Activated T-cell treated with anti-CD3 and anti-CD28 coated beads, Interleukin-2, amount 50 U/mL, for 4 hours (primary cell): ENCODE measurements at places on chromosomes 6 and 20.

DNA sequence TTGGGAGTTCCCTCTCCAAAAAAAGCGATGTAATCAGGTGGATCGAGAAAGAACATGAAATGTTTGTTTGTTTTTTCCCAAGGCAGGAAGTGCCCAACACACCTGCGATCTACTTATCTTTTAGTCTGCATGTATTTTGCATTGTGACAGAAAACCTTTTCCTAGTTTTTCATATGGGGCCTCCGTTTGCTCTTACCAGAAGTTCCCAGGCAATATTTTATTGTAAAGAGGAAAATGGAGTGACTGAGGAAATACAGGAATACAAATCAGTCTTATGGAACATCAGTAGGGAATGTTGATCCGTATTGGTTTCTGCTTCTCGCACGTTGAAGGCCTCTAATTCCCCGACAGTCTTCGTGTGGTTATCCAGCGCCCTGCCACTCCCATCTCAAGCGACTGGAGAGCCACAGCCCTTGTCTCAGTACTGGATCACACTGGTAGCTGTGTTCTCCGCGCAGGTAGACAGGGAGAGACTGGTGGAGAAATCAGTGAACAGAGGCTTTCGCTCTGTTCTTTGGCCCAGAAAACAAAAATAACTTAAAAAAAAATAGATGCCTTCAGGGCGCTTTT, 107.4 kb downstream of the TRIM27 start:
- DNase-seq: no peak

DNA sequence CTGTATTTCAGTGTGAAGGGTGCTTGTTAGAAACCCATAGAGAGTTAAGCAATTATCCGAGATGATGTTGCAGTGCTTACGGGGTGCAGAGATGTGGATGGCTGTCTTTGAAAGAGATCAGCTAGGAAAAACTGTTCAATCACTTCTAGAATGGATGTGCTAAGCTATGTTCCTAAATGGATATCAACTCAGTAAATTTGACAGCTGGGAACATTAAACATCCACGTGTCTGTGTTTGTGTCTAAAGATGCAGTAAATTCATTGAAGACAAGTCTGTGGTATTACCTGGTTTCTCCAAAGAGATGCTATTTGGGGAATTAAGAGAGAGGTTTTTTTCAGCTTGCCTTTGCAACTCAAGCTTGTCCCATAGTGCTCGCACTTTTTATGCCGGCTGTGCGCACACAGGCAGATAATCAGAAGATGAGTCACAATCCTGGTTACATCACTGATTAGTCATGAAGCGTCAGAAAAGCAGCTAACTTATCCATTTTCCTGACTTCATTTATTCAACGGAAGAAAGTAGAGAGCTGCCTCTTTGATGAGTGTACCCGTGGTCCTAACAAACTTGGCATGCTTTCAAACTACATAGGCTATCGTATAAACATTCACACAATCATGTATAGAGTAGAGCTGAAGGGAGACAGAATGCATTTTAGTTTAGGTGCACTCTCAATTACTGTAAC, 691.7 kb upstream of the SLC35B3 start:
- DNase-seq: no peak

- peak; percentile 10 for DNase-seq
Measured at GRCh38 chr6:143397227-143398222, 53.0 kb downstream of the ADAT2 start.

DNA sequence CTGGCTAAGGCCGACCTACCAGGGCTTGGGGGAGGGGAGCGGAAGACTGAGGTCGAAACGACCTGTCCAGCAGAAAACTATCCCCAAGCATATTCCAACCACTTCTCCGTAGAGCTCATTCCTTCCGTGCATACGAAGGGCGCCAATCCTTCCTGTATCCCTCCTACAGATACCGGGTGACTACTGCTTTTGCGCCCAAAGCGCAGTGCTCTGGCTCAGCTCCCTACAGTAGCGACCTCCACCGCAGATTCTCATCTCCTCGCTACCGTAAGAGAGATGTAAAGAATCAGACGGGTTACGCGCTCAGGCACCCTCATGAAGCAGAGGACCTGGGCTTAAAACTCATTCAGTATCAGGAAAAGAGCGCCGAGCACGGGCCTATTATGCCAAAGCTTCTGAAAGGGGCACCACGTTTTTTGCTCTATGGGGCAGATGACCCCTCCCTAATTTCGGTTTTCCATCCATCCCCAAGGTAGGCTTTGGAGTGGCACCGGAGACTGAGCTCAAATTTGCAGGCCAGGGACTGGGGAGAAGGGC, 563 bp upstream of the NNAT start:
- no peak for DNase-seq

- no peak for DNase-seq
Measured at GRCh38 chr6:29907637-29908340, 34.5 kb upstream of the HLA-A start.

GRCh38 chr6:41647061-41647511, 8.8 kb downstream of the MDFI start:
- no peak for DNase-seq

- DNase-seq: no peak
Measured at GRCh38 chr6:136244061-136244616, 6.0 kb downstream of the MTFR2 start.

DNA sequence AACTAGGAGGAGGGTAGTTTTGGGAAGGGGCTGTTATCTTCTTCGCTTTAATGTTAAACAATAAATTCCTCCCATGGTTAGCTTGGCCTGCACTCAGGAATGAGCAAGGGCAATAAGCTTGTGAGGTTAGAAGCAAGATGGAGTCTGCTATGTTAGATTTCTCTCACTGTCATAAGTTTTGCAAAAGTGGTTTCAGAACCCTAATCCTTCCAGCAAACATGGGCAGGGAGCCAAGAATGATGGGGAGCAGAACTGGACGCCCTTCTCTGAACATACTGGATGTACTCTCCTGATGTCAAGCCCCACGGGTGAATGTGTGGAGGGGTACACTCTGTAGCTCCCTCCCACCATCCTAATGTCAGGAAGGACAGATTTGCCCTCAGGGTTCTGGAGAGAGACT, 22.3 kb downstream of the C6orf163 start:
- no peak for DNase-seq

GRCh38 chr20:8912731-8913130, 156.2 kb upstream of the PLCB4 start:
- no peak for DNase-seq

- DNase-seq: no peak
Measured at GRCh38 chr6:160417146-160417545, 69.0 kb downstream of the SLC22A3 start.

- no peak for DNase-seq
Measured at GRCh38 chr6:111027219-111027618, 45.4 kb downstream of the RPF2 start.

- DNase-seq: no peak
Measured at GRCh38 chr6:126657561-126658175, 317.8 kb downstream of the CENPW start.

DNA sequence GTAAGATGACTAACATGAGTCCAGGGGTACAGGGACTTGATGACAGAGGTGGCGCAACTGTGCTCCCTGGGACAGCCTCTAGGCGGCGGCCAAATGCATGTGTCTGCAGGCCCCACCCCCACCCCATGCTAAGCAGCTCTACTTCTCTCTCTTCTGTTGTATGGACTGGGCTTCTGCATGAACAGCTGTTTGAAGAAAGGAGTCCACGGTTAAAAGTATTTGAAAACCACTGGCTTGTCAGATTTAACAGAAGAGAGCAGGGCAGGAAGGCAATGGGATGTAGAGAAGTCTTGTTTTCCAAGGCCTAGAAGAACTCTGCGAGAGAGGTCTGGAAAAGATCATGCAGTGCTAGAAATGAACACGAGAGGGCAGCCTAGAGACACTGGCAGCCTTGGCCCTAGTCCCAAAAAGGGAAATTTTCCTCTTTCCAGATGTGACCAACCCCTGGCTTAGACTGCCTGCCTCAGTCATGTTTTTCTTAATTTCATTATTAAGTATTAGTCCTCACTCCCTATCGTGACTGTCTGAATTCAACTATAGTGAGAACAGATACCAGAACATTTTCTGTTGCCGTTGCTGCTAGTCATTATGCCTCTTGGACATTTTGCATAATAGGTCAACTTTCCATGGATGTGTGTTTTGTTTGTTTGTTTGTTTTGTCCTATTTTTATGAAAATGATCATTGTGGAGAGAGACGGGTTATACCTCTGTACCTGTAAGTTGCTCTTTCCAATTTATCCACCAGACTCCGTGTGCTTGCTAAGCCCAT, 265.0 kb downstream of the ADGRG6 start:
- DNase-seq: peak; percentile 59

- DNase-seq: no peak
Measured at GRCh38 chr6:5484692-5485091, 223.4 kb downstream of the FARS2 start.

DNA sequence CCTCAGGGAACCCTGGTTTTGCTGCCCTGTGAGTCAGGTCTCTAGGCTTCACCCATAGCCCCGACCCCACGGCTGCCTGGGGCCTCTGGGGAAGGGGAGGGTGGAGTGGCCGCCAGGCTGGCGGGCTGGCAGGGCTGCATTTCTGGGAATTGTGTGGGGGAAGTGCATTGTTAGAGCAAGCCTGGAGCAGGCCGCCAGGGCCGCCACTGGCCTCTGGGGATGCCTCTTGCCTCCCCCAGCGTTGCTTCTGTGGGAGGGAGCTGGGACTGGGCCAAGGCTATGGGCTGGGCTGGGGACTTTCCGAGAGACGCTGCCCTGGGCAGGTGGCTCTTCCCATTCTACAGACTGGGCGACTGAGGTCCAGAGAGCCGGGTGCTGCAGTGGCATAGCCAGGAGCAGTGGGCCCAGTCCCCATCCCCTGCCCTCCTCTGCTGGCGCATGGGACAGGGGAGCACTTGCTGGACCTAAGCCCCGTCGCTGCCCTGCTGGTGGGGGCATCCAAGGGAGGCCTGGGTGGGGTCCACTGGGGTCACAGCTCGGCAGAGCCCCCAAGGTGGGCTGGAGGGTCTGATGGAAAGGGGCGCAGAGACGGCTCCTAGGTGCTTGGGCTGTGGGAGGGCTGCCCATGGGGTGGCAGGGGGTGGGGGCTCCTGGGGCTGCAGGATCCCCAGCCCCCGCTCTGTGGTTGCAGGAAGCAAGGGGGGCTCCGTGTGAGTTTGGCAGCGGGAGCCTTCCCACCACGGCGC, 6.6 kb upstream of the SOX18 start:
- no peak for DNase-seq

GRCh38 chr6:140915551-140915950, 1217.2 kb upstream of the GJE1 start:
- no peak for DNase-seq

GRCh38 chr6:3336066-3336786, 77.5 kb downstream of the PSMG4 start:
- no peak for DNase-seq

- no peak for DNase-seq
Measured at GRCh38 chr6:108001696-108002231, 43.8 kb upstream of the SEC63 start.

- no peak for DNase-seq
Measured at GRCh38 chr6:44524476-44525227, 137.1 kb downstream of the CDC5L start.

- no peak for DNase-seq
Measured at GRCh38 chr6:168219804-168220203, 99.8 kb downstream of the DACT2 start.

GRCh38 chr6:4908062-4908461, 95.8 kb downstream of the RPP40 start:
- DNase-seq: no peak

- no peak for DNase-seq
Measured at GRCh38 chr20:44843876-44844275, 33.5 kb upstream of the RIMS4 start.

DNA sequence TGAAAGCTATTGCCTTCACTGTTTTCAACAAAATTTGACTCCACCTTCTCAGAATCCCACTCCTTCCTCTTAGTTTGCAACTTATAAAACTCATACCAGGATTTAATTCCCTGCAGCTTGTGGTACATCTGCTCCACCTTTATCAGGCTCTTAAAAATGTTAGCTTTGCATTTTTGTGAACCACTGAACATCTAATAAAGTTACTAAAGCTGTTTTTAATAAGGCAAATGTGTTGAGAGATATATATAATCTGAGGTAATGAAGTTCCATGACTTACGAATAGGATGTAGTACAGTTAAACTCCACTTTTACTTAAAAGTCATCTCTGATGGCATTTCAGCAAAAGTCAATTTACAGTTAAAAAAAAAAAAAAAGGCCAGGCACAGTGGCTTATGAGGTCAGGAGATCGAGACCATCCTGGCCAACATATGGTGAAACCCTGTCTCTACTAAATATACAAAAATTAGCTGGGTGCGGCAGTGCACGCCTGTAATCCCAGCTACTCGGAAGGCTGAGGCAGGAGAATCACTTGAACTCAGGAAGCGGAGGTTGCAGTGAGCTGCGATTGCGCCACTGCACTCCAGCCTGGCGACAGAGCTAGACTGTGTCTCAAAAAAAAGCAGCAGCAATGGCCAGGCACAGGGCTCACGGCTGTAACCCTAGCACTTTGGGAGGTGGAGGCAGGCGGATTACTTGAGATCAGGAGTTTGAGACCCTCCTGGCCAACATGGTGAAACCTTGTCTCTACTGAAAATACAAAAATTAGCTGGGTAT, 106.2 kb downstream of the KIF13A start:
- DNase-seq: no peak

GRCh38 chr6:160419488-160419887, 71.3 kb downstream of the SLC22A3 start:
- no peak for DNase-seq

DNA sequence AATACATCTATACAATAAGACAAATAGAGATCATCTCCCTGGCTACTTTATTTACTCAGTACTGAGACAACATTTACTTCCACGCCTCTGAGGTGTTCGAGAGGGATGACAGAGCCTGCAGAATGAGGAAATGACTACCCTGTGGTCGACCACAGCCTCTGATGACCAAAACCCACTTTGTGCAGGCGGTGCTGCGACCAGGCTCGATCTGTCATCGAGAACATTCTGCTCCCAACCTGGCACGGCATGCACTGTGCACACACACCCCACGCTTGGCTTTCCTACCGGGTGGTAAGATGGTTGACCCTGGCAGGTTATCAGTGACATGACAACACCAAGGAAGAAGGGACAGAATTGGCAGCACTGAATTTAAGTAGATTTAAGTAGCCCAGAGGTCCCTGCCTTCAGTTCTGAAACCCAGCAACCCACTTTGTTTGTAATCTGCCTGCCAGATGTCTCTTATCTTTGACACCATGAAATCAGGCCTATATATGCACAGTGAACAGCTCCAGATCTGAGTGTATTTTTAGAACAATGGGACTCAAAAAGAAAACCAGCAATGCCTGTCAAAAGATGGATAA, 42.6 kb downstream of the TTI1 start:
- DNase-seq: no peak

GRCh38 chr6:158963020-158963808, 36.8 kb downstream of the RSPH3 start:
- no peak for DNase-seq

DNA sequence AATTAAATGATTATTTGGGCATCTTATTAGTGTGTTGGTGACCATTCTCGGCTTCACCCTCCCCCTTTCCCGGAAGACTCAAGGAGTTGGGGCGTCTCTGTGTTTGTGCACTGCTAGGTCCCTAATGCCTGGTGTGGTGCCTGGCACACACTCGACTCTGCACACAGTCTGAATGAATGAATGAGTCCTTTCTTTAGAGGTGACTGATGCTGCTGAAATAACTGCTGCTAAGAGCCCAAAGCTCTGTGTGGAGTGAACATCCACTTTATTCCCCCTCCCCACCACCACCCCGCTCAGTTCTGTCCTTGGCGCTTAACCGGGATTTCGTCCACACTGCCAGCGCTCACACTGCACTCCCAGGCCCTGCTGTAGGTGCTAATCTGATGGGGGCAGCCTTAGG, 1.2 kb upstream of the PHACTR3 start:
- DNase-seq: no peak
